ENCODE measurements at places on chromosomes 5 and 9.
A peak's percentile ranks its signal among the peaks of the same experiment; 100 is the strongest.

- no peak for DNase-seq
Observed at GRCh38 chr5:138663009-138663408, 87.8 kb upstream of the HSPA9 start.

GRCh38 chr9:131522257-131523085, 8.6 kb downstream of the UCK1 start:
- DNase-seq = no peak

DNA sequence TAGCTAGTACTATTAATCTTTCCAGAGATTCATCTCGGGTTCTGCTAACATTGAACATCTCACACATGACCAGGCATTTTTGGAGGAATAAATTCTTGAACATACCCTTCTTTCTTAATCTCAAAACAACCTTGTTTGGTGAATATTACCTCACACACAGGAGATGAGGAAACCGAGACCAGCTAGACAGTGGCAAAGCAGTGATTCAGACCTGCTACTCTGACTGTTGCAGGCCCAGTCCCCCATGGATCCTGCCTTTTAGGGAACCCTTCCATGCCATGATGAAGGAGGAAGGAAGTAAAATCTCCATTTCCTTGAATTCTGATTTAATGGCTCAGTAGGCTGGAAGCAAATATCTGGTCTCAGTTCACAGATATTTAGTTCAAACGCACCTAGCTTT, 2.6 kb downstream of the PCSK5 start:
- no peak for DNase-seq

DNA sequence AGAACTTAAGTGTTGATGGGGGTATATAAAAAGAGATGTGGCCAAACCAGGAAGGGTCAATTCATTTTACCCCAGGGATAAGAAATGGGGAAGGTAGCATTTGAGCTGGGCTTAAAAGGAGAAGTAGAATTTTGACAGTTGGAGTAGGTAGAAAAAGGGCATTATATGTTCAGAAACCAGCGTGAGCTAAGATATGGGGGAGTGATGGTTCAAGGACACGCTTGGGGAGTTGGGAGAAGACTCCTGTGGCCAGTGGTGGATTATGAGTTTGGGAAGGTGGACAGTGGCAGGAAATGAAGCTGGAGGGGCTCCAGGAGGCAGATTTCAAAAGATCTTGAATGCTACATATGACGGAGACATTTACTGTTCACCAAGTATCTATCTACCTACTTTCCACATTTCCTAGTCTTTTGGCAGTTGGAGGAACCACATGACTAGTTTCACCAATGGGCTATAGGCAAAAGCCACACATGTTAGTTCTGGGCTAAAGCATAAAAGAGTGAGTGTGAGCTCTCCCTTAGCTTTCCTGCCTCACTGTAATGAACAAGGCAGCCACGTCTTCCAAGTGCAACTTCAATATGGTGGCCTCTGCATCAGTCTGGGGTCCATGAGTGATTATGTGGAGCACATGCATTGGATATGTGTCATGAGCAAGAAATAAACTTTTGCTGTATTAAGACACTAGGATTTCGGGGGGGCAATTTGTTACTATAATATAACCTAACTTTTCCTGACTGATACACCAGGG, 15.7 kb upstream of the GSN start:
- no peak for DNase-seq

GRCh38 chr5:176153741-176154140, 84.5 kb upstream of the SIMC1 start:
- no peak for DNase-seq

DNA sequence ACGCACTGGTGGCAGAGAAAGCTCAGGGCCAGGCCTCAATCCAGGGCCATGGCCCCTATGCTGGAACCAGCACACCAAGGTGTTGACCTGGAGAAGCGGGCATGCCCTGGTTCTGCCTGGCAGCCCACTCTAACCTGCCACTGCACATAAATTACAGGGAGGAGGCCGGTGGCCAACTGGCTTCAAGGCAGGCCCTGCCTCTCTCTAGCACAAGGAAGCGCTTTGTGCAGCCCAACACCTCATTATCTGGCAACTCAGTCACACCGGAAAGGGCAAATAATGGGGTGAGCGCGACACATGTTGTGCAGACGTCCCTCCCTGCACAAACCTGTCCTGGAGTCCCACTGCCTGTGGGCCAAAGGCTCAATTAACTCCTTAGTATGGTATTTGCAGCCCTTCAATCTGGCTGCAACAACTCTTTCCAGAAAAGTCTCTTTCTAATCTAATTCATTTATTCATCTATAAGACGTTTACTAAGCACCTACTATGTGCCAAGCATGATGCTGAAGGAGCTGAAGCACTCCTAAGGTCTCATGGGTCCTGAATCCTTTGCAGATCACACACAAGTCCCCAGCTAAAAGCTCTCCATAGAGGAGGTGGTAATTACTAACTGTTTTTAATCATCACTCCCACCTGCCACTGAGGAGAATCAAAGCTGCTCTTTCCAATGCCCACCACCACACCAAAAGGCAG, 24.9 kb downstream of the SHB start:
- DNase-seq = no peak

GRCh38 chr5:68433526-68433922, 218.0 kb downstream of the PIK3R1 start:
- no peak for DNase-seq

GRCh38 chr5:145960166-145960565, 23.8 kb downstream of the SH3RF2 start:
- DNase-seq = no peak

- DNase-seq = no peak
Observed at GRCh38 chr5:129113867-129114266, 19.3 kb downstream of the ISOC1 start.

- DNase-seq = no peak
Observed at GRCh38 chr9:16626577-16627130, 243.8 kb downstream of the BNC2 start.

DNA sequence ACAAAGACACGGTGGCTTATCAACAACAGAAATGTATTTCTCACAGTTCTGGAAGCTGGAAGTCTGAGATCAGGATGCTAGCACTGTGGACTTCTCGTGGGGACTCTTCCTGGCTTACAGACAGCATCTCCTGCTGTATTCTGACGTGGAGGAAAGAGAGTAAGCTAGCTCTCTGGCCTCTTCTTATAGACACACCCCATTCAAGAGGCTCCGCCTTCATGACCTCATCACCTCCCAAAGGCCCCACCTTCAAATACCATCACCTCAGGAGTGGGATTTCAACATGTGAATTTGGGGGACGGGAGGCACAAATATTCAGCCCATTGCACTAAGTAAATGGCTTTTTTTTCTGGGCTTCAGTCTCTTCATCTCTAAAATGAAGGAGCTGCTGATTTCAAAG, 27.6 kb downstream of the KCNMB1 start:
- DNase-seq = no peak

- DNase-seq = no peak
Observed at GRCh38 chr9:123867034-123867433, 62.9 kb downstream of the DENND1A start.

- peak; percentile 47 for DNase-seq
Observed at GRCh38 chr9:133347515-133347984, 381 bp downstream of the MED22 start.

DNA sequence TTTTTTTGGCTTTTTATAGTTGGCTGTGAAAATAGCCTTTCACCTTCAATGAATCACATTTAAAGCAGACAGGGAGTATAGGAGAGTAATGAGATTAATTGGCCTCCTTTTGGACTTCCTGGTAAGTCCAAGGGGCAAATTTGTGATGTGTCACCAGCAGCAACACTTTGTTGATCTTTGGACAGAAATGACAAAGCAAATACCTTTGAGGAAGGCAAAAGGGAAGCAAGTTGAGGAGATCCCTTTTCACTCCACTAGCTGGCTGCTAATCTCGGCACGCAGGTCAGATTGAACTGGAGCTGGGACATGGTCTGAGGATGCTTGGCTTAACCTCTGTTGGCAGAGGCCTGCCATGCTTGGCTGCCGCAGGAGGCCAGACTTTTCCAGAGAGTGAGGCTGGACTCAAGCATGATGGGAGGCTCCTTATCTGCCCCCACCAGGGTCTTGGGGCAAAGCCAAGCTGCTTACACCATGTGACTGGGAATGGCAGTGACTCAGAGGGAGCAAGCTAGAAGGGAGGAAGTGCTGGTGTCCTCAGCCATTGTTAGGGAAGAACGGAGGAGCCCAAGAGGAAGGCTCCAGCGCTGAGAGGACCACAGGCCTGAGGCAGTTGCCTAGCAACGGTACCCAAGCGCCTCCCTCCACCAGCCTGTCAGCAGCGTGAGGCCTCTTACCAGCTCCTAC, 174.5 kb upstream of the MAP1B start:
- DNase-seq = no peak

- no peak for DNase-seq
Observed at GRCh38 chr5:5332287-5332686, 90.2 kb upstream of the ICE1 start.

- DNase-seq = no peak
Observed at GRCh38 chr9:130905125-130905901, 8.7 kb upstream of the QRFP start.

GRCh38 chr5:110956280-110956912, 115.1 kb upstream of the TSLP start:
- DNase-seq = no peak

- no peak for DNase-seq
Observed at GRCh38 chr9:99213197-99213596, 8.5 kb downstream of the ALG2 start.

- DNase-seq = no peak
Observed at GRCh38 chr5:108003178-108003577, 332.4 kb upstream of the EFNA5 start.

DNA sequence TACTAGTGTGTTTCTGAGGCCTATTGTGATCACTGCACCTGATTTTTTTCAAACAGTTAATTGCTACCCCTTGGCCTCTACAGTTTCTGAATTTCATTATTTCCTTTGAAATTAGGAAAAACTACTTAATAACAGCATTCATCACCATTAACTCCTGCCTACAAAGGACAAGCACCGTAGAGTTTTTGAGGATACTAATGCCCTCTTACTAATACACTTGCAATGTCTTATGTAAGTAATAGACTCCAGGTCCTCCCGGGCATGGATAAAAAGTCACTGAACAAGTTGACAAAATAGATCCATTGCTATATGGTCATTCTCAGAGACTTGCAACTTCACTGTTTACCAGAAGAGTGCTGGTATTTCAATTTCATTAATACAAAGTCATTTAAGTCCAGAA, 1172.5 kb downstream of the CDH12 start:
- no peak for DNase-seq

GRCh38 chr5:74056789-74057164, 430.8 kb downstream of the ARHGEF28 start:
- DNase-seq = no peak

DNA sequence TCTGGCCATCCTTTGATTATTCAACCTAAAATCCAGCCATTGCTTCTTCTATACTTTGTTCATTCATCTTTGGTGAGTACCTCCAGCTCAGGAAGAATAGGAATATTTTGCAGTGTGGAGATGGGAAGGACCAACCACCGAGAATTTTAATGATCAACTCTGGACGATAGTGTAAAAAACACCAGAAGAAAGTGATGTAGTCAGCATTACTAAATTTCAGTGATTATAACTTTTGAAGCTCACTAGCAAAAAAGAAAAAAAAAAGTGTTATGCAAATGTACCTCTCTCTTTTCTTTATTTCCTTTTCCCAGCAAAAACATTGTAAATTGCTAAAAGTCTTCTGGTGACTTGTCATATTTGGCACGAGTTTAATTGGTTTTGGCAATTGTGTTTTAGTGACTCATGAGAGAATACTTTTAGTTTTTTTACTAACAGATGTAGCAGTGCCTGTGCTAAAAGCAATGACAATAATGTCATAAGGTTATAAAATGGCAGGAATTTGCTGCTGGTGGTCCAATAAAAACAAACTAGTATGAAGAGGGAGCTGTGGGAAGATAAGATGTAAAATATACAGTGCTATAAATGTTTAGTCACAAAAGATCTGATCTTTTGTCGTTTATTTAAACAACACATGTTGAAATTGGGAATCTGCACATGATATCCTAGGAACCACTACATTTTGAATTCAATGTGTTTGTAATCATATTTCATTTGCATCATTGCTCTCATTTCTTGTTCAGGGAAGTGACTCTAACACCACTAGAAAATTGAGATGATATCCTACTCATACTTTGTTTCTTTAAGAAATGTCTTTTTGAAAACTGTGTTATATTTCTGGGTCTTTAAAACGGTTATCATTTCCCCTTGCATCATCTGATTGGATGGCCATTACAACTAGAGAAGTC, 81.3 kb upstream of the ERCC6L2 start:
- no peak for DNase-seq

- DNase-seq = no peak
Observed at GRCh38 chr5:74196233-74196632, 444.3 kb downstream of the ENC1 start.

GRCh38 chr9:99181621-99182020, 40.1 kb downstream of the ALG2 start:
- DNase-seq = no peak

DNA sequence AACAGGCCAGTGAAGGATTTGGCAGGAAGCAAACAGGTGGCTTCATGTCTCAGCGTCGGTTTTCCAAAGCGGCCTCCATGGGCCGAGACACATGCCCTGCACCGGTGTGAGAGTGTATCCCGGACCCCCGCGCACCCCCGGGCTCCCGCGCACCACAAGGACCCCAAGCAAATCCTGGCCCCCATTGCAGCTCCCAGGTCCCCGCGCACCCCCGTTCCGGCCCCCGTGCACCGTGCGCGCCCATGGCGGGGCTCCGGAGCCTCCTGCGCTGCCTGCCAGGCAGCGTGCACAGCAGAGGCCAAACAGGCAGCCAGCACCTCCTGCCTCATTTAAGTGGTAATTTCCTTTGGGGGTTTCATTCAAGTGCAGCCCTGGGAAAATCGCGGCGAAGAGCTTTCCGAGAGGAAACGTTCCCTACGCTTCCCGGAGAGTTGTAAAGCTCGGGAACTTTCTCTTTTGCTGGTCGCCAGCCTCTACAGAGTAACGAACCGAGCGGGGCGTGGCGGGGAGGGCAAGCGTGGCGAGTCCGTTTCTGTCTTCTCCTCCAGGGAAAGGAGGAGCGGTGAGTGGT, 145.5 kb upstream of the SLC24A2 start:
- no peak for DNase-seq

DNA sequence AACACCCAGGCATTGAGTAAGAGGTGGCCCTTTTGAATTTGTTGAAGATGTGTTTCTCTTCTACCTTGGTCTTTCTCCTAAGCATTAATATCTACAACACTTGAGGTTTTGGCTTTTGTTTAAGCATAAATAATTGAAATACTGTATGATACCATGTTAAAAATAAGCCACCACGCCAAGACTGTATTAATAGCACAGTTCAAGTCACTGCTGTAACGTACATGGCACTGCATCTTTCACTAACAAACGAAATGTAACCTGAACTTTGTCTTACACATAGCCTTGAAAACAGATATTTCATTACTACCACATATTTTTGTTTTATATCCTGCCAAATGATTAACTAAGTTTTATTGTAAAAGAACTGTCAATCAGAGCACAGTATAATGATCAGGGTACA, 112.8 kb downstream of the MLLT3 start:
- DNase-seq = no peak

- DNase-seq = no peak
Observed at GRCh38 chr9:8564960-8565359, 765.4 kb upstream of the DMAC1 start.

DNA sequence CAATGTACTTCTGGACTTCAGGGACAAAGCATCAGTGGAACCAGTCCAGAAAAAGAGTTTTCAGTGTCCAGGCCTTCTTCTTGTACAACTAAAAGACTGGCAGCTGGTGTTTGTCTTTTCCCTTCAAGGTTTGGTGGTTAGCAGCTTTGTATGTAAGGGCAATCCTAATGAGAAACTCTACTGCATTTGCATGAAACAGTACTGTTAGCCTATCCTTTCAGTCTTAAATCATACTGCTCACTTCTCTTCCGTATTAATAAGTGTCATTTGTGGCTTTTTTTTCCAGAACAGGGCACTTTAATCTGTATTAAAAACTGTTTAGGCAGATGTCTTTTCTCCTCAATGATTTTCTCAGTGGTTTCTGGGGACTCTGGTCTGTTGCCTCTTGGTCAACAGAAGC, 48.9 kb downstream of the FAM174A start:
- DNase-seq = no peak

Measured in stimulated activated CD4-positive, alpha-beta T cell treated with anti-CD3 and anti-CD28 coated beads, Interleukin-1b, Interleukin-23, amount 100 ng/mL, for 4 hours (primary cell).